ENCODE measurements at places on chromosomes 6 and 20.
A peak's percentile ranks its signal among the peaks of the same experiment; 100 is the strongest.

GRCh38 chr6:14885498-14885897 is 360.4 kb upstream of the JARID2 start:
- DNase-seq: no peak

DNA sequence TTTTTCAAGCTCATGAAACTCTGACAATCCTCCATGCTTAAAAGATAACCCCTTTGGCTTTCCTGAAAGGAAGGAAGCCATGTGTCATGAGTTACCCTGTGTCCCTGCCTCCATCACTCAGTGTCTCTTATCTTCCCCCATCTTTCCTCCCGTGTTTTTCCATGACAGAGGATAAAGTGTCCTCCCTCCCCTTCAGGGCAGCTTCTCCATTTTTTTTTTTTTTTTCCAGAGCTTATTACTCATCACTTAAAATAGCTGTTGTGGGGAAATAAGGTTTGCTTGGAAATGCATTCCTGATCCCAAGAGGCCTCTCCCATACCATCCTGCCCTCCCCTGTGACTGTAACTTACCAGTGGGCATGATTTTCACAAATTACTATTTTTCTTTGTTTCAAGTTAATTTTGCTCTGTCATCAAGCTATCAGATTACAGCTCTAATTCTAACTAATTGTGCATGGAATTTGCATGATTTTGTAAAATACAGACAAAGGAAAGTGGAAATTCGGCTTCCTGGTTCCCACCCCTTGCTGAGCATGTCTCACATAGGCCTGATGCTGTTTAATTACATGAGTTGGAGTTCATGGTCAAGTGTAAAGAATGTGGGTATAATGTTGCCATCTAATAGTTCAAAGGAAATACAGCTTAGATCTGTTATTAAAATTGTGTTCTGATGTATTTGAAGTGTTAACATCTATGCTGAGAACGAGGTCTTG is 614.5 kb upstream of the FLRT3 start:
- no peak for DNase-seq

- no peak for DNase-seq
Measured at GRCh38 chr6:1665214-1665613, 55.5 kb downstream of the FOXC1 start.

- no peak for DNase-seq
Measured at GRCh38 chr6:153143200-153143599, 12.1 kb upstream of the RGS17 start.

GRCh38 chr20:48703511-48704219 is 124.1 kb downstream of the PREX1 start:
- DNase-seq: peak; percentile 47

- DNase-seq: peak; percentile 96
Measured at GRCh38 chr6:157198425-157199279, 124.7 kb downstream of the TMEM242 start.

GRCh38 chr6:148295261-148295887 is 47.3 kb upstream of the SASH1 start:
- no peak for DNase-seq
